ENCODE measurements at places on chromosomes 3 and 15. TPM values are rescaled to one million over a fixed set of nuclear protein-coding genes. Genes with fewer than 3 reads are reported as not detected.

Gene ADAMTS7
- total RNA-seq, result 11.0 TPM

Gene TP63
- 0.14 TPM for total RNA-seq

Gene CHL1
- total RNA-seq, result not detected

Gene DAZL
- total RNA-seq, result not detected

Gene CRABP1
- 0.68 TPM for total RNA-seq

Gene COL7A1
- total RNA-seq, result 147 TPM

Gene SUCNR1
- total RNA-seq, result 0.06 TPM

Gene HIGD2B
- not detected for total RNA-seq

Gene INKA1
- total RNA-seq, result 2.4 TPM

Gene CPNE9
- total RNA-seq, result 0.30 TPM

Gene NR1I2
- not detected for total RNA-seq

Gene KIF15
- total RNA-seq, result 7.9 TPM

Gene DAPK2
- 4.7 TPM for total RNA-seq

Gene SMAD3
- total RNA-seq, result 96.6 TPM

Gene GOLGA6B
- total RNA-seq, result 0.06 TPM

Gene GPD1L
- 18.5 TPM for total RNA-seq
